ENCODE measurements at places on chromosomes 7 and 10.

DNA sequence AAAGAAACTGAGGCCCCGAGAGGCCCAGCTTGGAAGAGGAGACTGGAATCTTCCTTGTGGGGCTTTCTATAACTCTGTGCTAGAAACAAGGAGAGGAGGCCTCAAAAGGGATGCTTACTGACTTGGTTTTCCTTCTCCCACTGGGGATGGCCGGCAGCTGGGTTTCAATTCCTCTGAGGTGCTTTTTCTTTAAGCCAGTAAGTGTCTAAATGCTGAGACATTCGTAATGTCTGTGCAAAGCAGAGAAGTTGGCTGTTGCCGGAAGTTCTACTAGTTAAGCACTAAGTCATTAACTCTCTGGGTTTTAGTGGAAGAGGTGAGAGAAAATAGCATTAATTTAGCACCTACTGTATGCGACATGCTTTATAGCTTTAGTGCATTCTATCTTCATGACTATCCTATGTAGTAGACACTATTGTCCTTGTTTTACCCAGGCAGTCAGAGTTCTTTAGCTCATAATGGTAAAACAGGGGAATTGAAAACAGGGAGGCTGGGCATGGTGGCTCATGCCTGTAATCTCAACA lies 135.2 kb downstream of the RGS10 start:
- DNase-seq: no peak

DNA sequence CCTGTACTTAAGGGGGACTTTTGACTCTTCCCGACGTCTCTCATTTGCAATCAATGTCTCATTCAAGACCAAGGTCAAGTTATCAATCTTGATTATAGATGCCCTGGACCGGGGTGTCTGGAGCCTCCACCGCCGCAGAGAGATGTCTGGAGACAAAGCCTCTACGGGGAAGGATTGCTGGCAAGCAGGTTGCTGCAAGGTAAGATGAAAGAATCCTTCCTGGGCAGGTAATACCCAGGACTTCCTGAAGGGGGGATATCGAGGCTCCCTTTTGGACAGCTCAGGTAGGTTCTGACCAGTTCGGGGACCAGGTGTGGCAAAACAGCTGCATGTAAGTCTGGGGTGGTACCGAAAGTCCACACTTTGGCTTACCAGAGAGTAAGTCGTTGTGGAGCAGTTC lies 12.5 kb upstream of the CUX1 start:
- no peak for DNase-seq

DNA sequence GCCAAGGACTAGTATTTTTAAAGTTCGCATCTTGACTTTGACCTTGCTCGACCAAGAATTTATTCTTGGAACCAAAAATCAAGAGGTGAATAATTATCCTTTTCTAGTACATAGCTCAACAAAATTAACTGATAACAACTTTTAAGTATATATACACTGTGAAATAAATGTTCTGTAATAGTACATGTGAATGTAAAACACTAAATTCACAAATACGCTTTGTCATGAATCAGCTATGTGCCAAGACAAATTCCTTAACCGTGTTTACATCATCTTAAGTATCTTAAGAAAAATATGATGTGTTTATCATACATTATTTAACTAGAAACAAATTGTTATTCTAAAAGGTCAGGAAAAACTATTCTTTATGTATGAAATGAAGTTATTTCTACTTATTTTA lies 83.3 kb downstream of the CUL2 start:
- DNase-seq: no peak

- DNase-seq: no peak
Measured at GRCh38 chr7:149071182-149071635, 19.3 kb downstream of the ZNF786 start.

DNA sequence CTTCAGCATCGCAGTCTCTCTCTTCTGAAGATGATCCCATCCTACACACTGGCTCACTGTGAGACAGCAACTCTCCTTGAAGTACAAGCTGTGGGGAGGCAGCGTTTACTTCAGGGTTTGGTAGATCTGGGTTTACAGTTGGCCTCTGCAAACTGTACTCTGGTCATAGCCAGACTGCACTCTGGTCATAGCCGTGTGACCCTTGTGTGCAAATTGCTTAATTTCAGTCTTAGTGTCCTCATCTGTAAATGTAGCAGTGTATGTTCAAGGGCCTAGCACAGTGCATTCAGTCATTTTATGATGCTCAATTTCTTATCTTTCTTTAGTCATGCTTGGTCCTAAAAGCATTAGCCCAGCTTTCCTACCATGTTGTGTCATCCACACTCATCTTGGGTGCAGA lies 188.2 kb downstream of the LRMDA start:
- no peak for DNase-seq

DNA sequence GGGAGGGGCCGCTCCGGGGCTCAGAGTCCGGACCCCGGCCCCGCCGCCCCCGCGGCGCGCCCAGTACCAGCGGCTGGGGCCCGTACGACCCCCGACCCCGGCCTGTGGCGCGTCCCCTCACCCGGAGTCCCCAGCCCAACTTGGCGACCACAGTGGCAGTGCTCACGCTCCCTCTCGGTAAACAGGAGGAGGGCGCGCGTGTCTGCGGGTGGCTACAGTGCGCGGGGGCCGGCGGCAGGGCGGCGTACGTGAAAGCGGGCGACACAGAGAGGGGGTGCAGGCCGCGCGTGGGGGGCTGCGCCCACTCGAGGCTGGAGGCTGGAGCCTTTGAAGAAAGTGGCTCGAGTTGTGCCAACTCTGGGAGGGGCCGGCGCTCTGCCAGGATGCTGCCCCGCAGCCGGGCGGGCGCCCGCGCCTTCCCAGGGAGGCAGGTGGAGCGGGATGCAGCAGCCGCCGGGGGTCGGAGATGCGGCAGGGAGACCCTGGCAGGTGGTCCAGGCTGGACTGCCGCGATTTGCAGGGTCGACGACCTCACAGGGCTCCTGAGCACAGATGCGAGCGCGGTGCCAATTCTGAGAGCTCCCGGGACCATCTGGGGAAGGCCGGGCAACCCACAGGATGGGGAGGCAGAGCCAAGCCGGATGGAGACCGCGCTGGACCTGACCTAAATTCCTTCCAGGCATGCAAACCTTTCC lies 655 bp downstream of the PTPRE start:
- DNase-seq: no peak

DNA sequence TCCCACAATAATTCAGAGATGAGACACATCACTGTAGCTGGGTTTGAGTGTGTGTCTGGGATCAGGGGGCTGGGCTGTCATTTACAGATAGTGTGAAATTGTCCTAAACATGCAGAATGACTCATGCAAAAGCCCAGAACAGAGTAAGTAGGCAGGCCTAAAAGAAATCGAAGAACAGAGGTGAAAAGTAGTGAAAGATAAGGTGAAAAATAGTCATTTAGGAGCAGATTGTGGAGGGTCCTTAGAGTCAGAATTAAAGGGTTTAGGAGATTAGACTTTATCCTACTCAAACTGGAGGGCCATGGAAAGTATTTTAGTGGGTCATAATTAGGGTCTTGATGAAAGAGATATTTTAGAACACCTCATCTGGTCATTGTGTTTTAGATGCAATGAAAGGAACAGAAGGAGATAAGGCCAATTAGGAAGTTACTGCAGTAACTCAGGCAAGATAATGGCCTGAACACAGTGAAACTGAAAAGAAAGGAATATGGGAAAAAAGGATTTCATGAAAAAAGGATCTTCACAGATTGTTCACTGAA lies 58.3 kb upstream of the NEBL start:
- DNase-seq: no peak

DNA sequence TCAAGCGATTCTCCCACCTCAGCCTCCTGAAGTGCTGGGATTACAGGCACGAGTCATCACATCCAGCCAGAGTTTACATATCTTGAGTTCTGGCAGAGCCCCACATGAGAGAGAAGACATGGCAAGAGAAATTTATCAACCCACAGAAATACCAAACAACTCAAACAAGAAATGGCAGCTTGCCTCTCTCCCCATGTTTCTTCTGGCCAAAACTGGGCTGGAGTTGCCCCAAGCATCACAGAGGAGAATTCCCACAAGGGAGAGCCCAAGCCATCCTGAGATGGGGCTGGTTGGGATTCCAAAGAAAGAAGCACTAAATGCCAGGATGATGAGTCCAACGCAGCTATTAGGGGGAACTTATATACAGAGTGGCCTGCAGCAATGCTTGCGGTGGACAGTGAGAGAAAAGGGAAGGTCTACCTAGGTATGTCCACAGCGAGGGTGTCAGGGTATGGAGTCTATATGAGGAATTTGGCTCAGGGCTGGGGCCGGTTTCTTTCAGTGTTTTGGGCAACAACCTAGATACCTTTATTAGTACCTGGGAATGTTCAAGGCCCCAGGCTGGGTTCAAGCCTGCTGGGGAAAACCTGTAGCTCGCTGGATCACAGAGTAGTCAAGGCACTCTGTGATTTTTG lies 14.5 kb upstream of the PAX4 start:
- DNase-seq: no peak

- DNase-seq: no peak
Measured at GRCh38 chr10:14259696-14260566, 70.8 kb downstream of the FRMD4A start.

GRCh38 chr7:149669121-149669818 lies 104.1 kb downstream of the ZNF467 start:
- no peak for DNase-seq

DNA sequence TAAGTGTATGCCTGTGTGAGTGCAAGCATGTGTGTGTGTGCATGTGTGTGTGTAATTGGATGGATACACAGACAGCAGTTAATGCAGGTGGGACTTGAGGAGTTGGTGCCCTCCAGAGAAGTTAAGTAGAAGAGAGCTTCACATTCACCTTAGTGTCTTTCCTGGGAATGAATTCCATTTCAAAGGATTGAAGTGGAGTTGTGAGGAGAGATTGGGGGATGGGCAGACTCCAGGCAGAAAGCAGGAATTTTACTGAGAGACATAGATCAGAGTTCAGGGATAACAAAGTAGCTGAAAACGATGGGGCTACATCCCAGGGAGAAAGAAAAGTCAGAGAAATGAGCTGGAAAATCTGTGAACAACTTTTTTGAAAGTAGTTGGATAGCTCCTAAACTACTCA lies 464.4 kb downstream of the TCERG1L start:
- no peak for DNase-seq

- no peak for DNase-seq
Measured at GRCh38 chr7:1811850-1812508, 141.9 kb downstream of the ELFN1 start.

DNA sequence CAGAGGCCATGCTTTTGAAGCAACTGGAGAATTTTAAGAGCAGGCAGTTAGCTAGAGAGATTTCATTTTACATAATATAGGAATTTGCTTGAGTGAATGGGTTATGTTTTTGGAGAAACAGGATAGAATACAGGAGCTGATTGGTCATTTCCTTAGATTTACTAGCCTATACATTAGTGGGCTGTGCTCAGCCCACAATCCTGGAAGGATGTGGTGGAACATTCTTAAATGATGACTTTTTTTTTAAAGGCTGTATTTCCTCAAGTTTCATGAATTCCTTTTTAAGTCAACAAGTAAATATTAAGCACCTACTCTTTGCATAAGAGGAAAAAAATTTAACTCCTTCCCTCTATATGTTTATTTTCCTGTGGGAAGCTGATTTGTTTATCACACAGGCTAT lies 314.4 kb upstream of the BMPER start:
- no peak for DNase-seq

DNA sequence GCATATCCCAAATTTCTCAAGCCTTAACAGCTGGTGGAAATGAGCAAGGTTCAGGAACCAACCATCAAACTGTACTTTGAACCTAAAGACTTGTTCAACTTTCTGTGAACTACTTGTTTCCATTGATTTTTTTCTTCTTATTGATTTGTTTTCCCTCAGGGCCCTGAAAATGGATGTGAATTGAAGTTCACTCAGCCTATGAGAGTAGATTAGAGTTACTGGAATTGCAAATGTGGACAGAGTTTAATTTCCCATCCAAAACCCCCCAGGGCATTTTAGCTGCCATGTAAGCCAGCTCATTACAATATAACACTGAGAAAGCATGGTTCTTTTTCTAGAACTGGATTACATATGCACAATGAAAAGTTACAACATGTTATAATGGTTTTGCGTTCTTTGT lies 1105.7 kb downstream of the REEP3 start:
- no peak for DNase-seq

All from activated CD8-positive, alpha-beta memory T cell treated with anti-CD3 and anti-CD28 coated beads, Interleukin-2, amount 10 ng/mL, durations not matched to agents 7 days and 5 days (primary cell).